ENCODE measurements at places on chromosomes 13 and 19.

GRCh38 chr19:3097442-3097871 lies 3.3 kb downstream of the GNA11 start:
- DNase-seq, result no peak

DNA sequence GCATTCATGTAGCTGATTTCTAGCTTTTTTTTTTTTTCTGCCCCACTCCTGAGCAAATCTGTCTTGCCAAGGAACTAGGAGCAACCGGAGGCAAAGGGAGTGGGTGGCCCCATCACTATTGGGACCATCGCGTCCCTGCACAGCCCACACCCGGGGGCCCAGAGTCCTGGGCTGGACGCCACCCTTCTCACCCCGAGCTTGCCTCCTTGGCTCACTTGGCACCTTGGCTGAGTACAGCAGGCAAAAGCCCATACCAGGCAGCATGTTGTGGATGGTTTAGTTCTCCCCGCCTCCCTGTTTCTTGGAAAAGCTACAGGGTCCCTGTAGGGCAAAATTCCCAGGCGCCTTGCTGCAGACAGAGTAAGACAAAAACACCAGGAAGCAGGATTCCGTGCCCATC lies 13.7 kb downstream of the SMIM24 start:
- DNase-seq, result no peak

DNA sequence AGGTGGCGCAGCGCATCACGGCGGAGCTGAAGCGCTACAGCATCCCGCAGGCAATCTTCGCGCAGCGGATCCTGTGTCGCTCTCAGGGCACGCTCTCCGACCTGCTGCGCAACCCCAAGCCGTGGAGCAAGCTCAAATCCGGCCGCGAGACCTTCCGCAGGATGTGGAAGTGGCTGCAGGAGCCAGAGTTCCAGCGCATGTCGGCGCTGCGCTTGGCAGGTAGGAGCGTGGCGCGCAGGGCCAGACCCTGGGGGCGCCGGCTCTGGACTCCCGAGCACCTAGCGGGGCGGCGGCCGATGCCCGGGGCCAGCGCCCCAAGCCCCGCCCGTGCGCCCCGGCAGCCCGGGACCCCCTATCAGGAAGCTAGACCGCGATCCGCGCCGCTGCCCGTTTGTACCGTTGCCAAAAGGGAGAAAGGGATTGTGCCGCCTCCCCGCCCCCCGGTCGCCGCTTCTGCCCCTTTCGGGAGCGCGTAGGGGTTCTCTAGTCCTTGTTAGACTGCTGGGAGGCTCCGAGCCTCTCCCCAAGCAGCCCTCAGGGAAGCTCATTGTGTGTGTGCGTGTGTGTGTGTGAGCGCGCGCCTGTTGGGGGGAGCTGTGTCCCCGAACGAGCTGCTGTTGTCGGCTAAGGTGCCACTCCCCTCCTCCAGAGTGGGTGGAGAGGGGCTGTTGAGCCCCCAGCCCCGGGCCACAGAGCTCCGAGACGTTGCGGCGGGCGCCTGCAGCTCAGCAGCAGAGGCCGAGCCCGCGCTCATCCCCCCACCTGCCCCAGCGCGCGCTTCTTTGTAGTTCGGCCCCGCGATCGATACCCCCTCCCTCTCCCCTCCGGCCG lies 1.5 kb downstream of the ONECUT3 start:
- DNase-seq, result no peak

DNA sequence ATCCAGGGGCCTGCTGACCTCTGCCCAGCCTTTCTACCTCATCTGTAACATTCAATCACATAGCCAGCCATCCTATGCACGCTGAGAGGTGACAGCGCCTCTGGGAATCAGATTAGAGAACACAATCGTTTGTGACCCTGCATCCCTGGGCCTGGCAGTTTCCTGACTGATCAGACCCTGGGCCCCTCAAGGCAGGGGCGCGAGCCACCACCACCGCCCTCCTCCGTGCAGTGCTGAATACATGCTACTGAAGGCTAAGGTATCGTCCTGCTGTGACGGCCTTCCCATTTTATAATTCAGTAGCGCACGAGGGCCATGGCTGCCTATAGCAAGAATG lies 1.3 kb downstream of the TMTC4 start:
- DNase-seq, result no peak

DNA sequence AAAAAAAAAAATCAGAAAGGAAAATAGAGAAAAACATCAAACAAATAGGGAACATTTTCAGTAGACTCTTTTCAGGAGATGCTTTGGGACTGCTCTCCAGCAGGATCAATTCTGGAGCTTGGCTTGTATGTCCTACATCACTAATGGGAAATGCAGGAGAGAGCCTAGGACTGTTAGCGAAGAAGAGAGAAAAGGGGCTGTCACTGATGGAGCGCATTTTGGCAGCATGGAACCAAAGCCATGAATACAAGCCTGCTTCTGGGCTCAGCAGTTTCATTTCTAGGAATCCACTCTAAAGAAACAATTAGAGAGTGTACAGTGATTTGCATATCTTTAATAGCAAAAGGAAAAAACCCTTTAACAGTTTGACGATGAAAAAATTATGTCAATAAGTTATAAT lies 203.9 kb downstream of the NUFIP1 start:
- DNase-seq, result no peak

DNA sequence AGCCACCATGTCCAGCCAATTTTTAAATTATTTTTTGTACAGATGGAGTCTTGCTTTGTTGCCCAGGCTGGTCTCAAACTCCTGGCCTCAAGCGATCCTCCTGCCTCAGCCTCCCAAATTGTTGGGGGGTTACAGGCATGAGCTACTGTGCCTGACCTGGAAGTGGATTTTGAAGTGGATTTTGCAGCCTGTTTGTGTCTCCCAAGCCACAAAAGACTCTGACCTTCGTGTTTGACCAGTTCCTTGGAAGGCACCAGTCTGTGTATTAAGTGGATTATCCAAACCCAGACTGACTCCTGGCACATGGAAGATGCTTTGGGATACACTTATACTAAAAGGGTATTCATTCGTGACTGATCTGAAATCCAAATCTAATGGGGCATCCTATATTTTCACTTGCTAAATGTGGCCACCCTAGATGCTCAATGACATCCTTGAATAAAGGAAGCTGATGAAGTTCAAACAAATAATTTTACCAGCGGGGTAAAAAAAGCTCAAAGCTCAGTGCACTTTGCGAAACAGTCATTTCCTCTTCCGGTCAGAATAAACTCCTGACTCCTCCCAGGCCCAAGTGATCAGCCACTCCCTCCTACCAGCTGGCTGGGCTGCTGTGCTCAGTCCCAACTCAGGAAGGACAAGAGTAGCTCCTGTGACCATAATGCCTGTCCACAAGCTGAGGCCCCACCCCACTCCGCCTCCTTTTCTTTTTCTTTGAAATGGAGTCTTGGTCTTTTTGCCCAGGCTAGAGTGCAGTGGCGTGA lies 32.6 kb upstream of the GATAD2A start:
- no peak for DNase-seq

- DNase-seq, result no peak
These were observed 11.9 kb downstream of the PLEKHF1 start for GRCh38 chr19:29677001-29677817.

GRCh38 chr13:113840541-113841352 lies 23.1 kb downstream of the GAS6 start:
- DNase-seq, result no peak

DNA sequence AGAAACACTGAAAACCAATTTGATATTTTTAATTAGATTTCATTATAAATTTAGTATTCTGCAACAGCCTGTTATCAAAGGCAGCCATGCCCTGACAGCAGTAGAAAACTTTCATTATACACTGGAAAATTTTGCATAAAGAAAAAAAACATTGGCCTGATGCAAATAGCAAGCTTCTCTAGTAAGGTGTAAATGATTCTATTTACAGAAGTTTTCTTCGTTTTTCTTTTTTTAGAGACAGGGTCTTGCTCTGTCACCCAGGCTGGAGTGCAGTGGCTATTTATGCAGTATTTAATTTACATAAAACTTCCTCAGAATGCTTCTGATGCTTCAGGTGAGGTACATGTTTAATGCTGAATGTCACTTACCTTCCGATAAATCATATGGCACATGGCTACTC lies 67.0 kb downstream of the ABCC4 start:
- DNase-seq, result no peak
